ENCODE measurements at places on chromosomes 1 and 21. TPM values are rescaled to one million over a fixed set of nuclear protein-coding genes. Genes with fewer than 3 reads are reported as not detected.

DNA sequence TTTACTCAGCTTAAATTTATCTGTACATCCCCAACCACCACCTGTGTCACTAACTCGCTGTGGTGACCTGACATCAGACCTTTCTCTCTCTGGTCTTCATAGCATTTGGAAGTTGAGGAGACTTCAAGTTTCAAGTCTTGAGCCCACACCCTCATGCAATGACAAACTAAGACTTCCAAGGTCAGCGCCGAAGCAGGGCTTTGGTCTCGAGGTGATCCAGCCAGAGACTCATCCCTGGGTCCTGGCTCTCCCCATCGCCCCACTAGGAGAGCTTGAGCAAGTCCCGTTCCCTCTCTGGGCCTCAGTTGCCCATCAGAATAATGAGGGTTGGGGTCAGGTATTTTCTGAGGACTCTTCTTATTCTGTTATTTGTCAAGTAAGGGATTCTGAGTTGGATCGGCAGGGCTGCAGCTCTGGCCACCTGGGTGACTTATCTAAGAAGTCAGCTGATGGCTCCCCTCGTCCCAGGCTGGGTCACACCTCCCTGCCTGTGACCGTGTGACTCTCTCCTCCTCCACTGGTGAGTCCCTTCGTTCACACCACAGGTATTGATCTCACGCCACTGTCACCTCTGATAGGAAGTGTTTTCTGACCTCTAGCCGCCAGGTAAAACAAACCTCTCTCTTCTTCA is 143.7 kb upstream of the RUNX3 start:
- H3K4me1 ChIP-seq = no peaks in the 10 kb centered on the region
- H3K36me3 ChIP-seq = no peaks in the 10 kb centered on the region
- no peak overlapping the region for H3K4me3 ChIP-seq
- DNase-seq = peak; percentile 41
- H3K27ac ChIP-seq = no peak overlapping the region

The EDEM3 gene
- total RNA-seq = 21.4 TPM

- DNase-seq = no peak
- no peaks in the 10 kb centered on the region for H3K36me3 ChIP-seq
- no peaks in the 10 kb centered on the region for H3K4me1 ChIP-seq
These were observed 37.3 kb upstream of the ASB17 start for GRCh38 chr1:75969550-75969949.

DNA sequence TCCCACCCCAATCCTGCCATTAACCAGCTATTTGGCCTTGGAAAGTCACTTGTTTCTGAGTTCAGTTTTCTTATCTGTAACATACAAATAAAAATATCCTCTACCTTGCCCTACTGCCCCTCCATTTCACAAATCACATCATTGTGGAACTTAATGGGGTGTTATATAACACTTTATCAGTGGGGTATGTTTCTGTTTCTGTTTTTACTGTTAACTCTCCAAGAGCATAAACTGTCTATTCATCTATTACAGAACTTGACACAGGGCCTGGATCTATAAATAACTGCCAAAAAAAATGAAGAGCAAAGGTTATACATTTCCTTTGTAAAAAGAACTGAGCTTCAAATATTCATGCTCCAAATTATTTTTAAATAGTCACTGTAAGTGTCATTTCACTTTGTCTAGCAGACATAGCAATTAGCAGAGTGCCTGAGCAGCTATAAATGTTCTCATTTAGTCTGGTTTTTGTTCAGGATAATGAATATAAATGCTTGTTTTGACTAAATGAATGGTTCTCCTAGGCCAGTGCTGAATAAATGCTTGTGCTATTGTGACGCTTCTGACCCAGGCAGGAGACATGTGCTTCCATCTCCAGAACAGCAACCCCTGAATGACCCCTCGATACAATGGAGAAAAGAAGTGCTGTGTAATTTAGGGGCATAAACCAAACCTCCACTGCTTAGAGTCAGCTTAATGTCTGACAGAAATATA is 7.4 kb downstream of the PIGM start:
- H3K27me3 ChIP-seq = no peaks in the 10 kb centered on the region
- peaks cover 15% of the 10 kb centered on the region for H3K4me1 ChIP-seq

- no peaks in the 10 kb centered on the region for H3K36me3 ChIP-seq
- H3K27ac ChIP-seq = no peak overlapping the region
- H3K4me1 ChIP-seq = no peaks in the 10 kb centered on the region
- H3K27me3 ChIP-seq = no peaks in the 10 kb centered on the region
- no peak for DNase-seq
These were observed 5.6 kb upstream of the SLC5A9 start for GRCh38 chr1:48216941-48217340.

The LAMB3 gene
- not detected for total RNA-seq

- H3K36me3 ChIP-seq = no peaks in the 10 kb centered on the region
- no peak for DNase-seq
- no peak overlapping the region for H3K4me3 ChIP-seq
These were observed 16.1 kb downstream of the WLS start for GRCh38 chr1:68216089-68216772.

DNA sequence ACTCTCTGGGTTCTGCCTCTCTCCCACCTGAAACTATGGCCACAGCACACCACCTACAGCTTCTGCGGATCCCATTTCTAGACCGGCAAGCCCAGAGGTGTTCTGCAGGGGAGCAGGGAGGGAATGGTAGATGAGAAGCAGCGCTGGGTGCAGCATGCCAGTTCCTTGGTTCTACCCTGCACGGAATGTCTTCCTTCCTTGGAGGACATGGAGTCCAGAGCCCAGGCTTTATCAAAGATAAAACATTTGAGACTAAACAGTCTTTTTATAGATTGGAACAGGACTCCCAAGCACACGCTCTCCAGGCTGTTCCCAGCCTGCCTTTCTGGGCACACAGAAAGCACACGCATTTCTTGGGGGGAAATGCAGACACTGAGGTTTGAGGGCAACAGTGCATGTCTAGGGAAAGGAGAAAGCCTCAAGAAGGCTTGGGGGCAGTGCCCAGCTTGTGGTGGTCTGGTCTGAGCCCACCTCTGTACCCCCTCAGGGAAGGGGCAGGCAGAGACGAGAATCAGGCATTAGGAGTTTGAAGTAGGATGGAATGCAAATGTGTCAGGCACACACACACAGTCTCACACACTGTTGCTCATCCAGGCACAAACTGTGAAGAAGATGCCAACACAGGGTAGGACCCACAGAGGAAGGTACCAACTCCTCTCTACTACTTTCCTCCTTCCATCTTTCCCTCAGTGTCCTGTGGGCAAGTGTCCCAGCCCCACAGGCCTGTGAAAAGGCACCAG is 29.7 kb downstream of the LGR6 start:
- H3K4me1 ChIP-seq = peaks cover 10% of the 10 kb centered on the region
- H3K27me3 ChIP-seq = no peaks in the 10 kb centered on the region

DNA sequence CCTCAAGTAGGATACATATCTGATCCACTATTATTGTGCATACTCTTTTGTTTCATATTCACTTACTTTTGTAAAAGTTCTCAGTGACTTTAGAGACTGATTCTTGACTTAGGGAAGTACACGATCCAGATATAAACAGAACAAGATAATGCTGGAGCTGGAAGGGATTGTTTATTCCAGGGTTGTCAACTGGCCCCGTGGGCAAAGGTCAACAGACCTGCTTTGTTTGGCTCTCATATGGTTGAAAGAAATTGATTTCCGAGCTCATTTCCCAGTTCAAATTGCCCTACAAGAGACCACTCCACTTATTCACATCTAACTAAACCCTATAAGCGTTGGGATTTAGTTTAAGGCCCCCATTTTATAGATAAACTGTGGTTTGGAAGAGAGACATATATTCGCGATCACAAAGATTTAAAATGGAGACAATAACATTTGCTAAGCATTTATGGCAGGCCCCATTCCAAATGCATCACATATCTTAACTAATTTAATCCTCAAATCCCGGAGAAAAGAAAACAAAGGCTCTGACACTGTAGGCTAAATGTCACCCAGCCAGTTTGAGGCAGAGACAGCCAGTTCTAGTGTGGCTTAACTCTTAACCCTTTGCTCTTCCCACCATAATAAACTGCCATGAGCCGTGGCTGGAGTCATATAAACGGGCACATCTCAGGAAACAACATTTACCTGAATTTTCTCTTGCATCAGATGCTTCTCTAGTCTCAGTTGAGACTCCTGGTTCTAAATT is 20.6 kb downstream of the REG4 start:
- H3K27me3 ChIP-seq = no peaks in the 10 kb centered on the region
- H3K27ac ChIP-seq = no peak overlapping the region
- no peak for DNase-seq
- no peaks in the 10 kb centered on the region for H3K36me3 ChIP-seq
- peaks cover 27% of the 10 kb centered on the region for H3K4me1 ChIP-seq

- peaks cover 58% of the 10 kb centered on the region for H3K27me3 ChIP-seq
- no peak overlapping the region for H3K27ac ChIP-seq
- DNase-seq = no peak
- H3K4me1 ChIP-seq = no peaks in the 10 kb centered on the region
These were observed 536.0 kb downstream of the NPHP4 start for GRCh38 chr1:5456090-5456811.

The SYNC gene
- total RNA-seq = 22.5 TPM

The FAM151A gene
- not detected for total RNA-seq

GRCh38 chr1:1398677-1399186 is 403 bp downstream of the CCNL2 start:
- peaks cover 52% of the 10 kb centered on the region for H3K4me1 ChIP-seq
- DNase-seq = no peak
- peak overlapping the region; percentile 85 for H3K27ac ChIP-seq
- peak overlapping the region; percentile 81 for H3K4me3 ChIP-seq
- H3K27me3 ChIP-seq = no peaks in the 10 kb centered on the region

The PTPRF gene
- total RNA-seq = 40.0 TPM

The ZNF593OS gene
- not detected for total RNA-seq

- peak overlapping the region; percentile 15 for H3K27ac ChIP-seq
- no peak overlapping the region for H3K4me3 ChIP-seq
These were observed 12.0 kb downstream of the EGLN1 start for GRCh38 chr1:231410036-231410612.

DNA sequence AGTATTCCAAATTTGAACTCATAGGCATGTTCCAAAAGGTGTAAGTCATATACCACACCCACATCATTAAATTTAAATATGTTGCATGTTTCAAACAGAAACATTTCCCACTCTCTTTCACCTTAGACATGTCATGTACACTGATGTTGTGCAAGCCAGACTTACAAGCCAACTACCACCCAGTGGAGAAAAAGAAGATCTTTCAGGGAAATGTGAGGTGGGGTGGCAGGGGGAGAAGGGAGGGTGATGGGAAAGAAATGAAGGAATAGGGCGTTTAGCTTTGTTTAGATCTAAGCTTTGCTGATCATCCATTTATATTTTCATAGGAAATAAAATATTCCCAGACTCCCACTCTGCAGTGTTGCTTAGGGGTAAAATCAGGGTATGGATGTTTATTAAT is 1.6 kb downstream of the NEGR1 start:
- H3K4me1 ChIP-seq = peaks cover 53% of the 10 kb centered on the region
- H3K36me3 ChIP-seq = no peaks in the 10 kb centered on the region
- H3K27me3 ChIP-seq = no peaks in the 10 kb centered on the region
- H3K4me3 ChIP-seq = peak overlapping the region; percentile 67
- DNase-seq = no peak

The ARHGAP30 gene
- total RNA-seq = 6.1 TPM

- no peak for DNase-seq
- H3K27ac ChIP-seq = no peak overlapping the region
- H3K4me1 ChIP-seq = no peaks in the 10 kb centered on the region
- no peaks in the 10 kb centered on the region for H3K27me3 ChIP-seq
- no peaks in the 10 kb centered on the region for H3K36me3 ChIP-seq
These were observed 10.3 kb upstream of the EVI5 start for GRCh38 chr1:92795166-92795565.

The TMEM200B gene
- total RNA-seq = 30.0 TPM

GRCh38 chr1:45772971-45773370 is 22.5 kb upstream of the IPP start:
- peaks cover 4% of the 10 kb centered on the region for H3K4me1 ChIP-seq
- no peak overlapping the region for H3K27ac ChIP-seq
- no peak for DNase-seq
- H3K36me3 ChIP-seq = no peaks in the 10 kb centered on the region

DNA sequence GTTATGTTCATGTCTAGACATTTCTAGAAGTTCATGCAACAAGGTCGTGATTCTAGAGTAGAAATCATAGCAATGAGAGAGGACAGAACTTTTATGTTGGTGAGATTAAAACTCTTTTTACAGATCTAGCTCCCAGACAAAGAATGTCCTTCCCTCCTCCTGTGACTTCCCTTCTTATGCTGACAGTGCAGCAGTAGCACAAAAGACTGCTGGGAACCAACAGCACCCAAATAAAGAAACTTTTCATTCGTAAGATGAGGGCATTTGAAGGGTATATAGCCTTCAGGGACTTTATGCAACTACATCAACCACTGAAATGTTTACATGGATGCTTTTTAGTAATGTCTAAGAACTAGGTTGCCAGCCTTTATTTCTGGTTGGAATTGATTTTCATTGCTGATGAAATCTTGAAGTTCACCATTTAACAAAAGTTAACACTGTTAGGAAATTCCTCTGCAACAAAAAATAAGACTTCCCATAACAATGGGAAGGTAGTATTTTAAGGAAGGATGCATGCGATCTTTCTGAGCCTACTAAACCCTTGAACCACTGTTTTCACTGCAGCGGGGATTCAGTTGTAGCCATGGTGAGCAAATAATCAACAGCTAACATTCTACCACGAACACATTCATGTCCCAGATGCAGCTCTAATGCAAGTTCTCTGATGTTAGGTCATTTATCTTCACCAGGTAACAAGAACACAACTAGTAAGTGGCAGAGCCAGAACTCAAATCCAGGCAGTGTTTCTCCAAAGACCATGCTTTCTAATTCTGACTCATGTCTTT is 672.8 kb downstream of the PTPRC start:
- DNase-seq = no peak
- no peaks in the 10 kb centered on the region for H3K36me3 ChIP-seq
- H3K27me3 ChIP-seq = no peaks in the 10 kb centered on the region
- no peak overlapping the region for H3K27ac ChIP-seq
- no peak overlapping the region for H3K4me3 ChIP-seq
- no peaks in the 10 kb centered on the region for H3K4me1 ChIP-seq

DNA sequence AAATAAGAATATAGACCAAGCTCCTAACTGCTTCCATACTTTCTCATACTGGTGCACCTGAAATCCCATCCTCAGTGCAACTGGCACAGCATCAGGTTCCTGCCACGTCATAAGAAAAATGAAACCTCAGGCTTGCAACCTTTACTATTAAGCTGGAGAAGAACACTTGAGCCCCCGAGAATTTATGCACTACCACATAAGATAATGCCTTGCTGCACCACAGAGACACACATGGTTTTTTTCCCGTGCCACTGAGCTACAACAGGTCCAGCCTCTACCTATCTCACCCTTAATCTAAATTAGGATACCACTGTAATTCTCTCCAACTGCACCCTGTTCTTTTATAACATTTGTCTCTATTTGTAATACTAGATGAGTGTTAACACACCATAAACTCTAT is 174.5 kb downstream of the DENND1B start:
- no peaks in the 10 kb centered on the region for H3K27me3 ChIP-seq
- DNase-seq = no peak
- H3K4me3 ChIP-seq = no peak overlapping the region
- no peak overlapping the region for H3K27ac ChIP-seq

The SFN gene
- total RNA-seq = 2.2 TPM

The PRR9 gene
- total RNA-seq = not detected

The CCDC185 gene
- not detected for total RNA-seq
